Fibroblast of skin of left quadriceps (primary cell): ENCODE measurements at places on chromosomes 1 and 21.

GRCh38 chr1:10378081-10378841 is 20.6 kb upstream of the PGD start:
- peak; percentile 32 for DNase-seq

- no peak for DNase-seq
Observed at GRCh38 chr1:15070145-15070748, 83.3 kb upstream of the TMEM51 start.

- peak; percentile 73 for DNase-seq
Observed at GRCh38 chr21:27190601-27191000, 223.7 kb upstream of the ADAMTS5 start.

DNA sequence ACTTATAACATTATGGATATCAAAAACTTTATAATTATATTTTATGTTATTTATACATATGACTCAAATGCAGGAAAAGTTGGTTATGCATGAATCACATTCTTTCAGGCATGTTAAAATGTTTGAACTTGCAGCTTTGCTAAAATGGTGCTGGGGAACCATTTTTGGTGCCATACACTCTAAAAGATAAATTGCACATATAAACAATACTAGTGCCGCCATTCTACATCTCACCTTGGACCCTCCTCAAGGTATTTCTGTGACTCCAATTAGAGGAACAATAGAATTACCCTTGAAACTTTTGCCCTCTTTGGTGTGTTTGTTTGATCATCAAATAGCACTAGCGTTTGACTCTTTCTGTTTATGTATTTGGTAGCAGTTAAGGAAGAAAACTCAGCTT is 997 bp downstream of the PRKACB start:
- DNase-seq = no peak

- DNase-seq = no peak
Observed at GRCh38 chr1:227156520-227156919, 161.8 kb downstream of the CDC42BPA start.

- no peak for DNase-seq
Observed at GRCh38 chr1:36149973-36150295, 648 bp upstream of the TRAPPC3 start.

- DNase-seq = no peak
Observed at GRCh38 chr1:234667600-234668576, 57.9 kb upstream of the IRF2BP2 start.

DNA sequence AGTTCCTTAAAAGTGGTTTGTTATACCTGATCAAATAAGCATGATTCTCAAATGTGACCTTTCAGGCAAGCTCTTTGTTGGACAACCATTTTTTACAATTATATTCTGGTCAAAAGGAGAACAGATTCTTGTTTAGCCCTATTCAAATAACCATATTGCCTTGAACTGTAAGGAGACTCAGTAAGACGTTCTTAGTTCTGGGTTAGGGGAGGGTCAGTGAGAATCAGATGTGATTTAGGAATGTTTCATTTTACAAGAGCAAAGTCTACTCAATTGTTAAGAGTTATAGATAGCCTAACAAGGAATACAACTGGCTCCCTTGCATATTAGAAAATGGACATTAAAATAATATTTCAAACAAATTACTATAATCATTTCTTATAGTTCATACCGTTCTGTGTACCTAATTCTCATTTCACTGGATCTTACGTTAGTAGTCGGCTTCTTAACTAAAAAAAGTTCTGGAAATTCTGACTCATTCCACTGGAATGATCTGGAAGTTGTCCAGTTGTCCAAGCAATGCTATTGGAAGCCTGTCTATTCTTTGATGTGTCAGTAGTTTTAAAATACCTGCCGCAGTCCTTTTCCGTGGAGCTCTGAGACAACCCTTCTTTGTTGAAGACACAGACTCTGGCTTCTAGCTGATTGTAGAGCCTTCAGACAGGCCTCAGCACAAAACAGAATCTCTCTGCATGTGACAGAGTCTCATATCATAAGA is 88.8 kb downstream of the MAST2 start:
- DNase-seq = peak; percentile 55

- no peak for DNase-seq
Observed at GRCh38 chr1:94001397-94002045, 92.3 kb upstream of the GCLM start.

- DNase-seq = no peak
Observed at GRCh38 chr1:153773096-153773921, 1.9 kb upstream of the SLC27A3 start.

GRCh38 chr1:116834595-116834994 is 75.1 kb upstream of the PTGFRN start:
- no peak for DNase-seq

DNA sequence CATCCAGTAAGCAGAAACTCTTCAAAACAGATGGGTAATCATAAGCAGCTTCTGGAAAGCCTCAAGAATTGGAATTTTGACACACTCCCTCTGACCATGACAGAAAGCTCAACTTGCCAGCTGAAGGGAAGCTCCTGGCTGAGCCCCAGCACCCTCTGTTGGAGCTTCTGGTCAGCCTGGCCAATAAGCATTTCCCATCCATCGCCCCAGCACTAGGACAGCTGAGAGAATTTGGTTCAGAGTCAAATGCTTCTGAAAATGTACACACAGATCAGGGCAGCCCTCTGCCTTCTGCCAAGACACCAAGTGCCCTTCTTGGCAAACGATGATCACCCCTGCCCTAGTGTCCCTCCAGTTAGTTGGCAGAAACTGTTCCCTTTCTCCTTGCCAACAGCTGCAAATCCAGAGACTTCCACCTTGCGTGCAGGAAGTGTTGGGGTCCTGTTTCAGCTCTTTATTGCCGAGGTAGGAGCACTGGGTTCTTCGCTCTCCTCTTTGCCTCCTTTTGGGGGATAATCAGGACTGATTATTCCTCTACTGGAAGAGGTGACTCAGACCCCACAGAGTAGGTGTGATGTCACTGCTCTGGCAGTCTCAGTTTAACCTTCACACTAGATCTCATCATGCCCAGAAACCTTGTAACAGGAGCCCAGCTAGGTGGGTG is 11.9 kb downstream of the PIGV start:
- no peak for DNase-seq

DNA sequence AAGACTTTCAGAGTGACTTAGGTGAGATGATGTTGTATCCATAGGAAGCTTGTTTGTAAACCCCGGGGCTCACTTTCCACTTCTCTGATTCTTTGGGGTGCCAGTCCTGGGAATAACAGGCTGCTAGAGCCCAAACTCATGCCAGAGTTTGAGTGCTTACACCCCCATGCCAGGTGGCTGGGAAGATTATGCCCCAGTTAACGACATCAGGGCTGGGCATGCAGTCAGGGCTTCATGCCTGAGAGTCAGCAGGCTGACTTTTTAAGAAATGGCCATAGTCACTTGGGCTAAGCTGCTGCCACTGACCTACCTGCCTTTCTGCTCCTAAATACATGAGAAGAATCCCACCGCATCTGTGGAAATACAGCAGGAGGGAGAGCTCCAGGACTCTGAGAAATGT is 425.6 kb upstream of the VAMP3 start:
- DNase-seq = no peak

GRCh38 chr1:2290171-2290578 is 62.1 kb downstream of the SKI start:
- DNase-seq = no peak

DNA sequence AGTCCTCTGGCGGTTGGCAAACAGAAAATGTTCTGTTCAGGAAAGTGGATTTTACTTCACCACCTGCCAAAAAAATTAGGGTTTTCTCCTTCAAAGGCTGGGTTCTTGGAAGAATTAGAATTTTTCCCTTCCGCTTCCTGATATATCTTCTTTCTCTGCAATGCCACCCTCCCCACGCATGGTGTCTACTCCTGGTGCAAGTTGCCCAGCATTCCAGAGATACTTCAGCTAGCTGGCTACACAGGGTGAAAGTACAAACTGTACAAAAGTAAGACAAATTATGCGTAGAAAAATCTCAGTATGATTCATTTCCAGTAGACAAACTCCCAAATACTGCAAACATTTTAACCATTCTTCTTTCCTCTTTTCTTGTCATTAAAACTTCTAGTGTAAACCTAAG is 430.1 kb upstream of the ESRRG start:
- no peak for DNase-seq

GRCh38 chr1:236692742-236693141 is 6.4 kb downstream of the ACTN2 start:
- DNase-seq = no peak

DNA sequence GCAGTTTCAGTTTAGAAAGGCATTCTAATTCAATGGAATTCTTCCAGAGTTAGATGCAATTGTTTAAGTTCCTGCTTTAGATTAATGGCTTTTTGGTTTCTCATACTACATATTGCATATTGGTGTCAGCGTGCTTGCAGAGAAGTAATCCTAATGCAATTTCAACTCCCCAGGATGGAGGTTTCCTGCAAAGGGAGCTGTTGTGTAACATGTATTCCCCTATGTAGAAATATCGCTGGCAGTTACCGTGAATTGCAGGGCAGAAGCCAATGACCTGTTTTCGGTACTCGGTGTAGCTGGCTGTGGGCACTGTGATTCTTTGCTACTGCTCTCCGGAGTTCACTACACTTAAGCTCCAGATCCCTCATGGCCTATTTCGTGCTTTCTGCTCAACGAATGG is 256.1 kb upstream of the PTBP2 start:
- DNase-seq = peak; percentile 76
